ENCODE measurements at places on chromosomes 4 and X.
A peak's percentile ranks its signal among the peaks of the same experiment; 100 is the strongest.

GRCh38 chrX:149877636-149878035 lies 3.3 kb upstream of the MAGEA8 start:
- no peak for DNase-seq

GRCh38 chr4:122662701-122663100 lies 41.8 kb upstream of the IL21 start:
- DNase-seq = no peak

DNA sequence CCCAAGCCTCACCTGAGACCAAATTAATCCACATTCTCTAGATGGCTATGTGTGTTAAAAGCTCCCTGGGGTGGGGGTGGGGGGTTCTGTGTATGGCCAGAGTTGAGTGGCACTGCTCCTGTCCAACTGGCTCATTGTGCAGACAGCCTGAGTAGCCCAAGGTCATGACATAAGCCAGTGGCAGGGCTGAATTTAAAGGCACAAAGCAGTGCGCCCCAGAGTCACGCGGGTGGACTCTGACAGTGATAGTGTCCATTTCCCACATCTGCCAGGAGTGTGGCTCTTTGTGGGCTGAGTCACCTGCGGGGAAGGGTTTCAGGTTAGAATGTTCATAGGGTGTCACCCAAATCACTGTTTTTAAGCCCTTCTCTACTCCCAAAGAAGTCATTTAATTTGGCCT lies 45.4 kb downstream of the SCD5 start:
- DNase-seq = no peak

DNA sequence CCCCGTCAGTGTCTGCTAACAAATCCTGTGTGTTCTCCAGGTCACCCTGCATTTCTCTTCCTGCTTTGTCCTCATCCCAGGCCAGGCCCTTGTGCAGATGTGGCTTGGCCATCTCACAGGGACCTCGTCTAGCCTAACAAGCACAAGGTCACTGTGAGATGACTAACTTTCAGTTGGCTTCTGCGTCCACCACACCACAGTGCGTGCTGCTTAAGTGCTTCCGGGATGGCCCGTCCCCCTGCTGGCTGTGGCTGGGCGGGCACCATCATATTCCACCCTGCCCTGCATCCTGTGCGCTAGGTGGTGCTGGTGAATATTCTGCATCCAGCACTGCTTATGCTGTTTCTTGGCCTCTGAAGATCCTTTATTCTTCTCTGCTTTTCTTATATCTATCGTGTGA lies 33.8 kb downstream of the RBBP7 start:
- DNase-seq = no peak

- DNase-seq = no peak
These were observed 30.1 kb downstream of the PDHA2 start for GRCh38 chr4:95869961-95870500.

- DNase-seq = no peak
These were observed 3.9 kb upstream of the GLRB start for GRCh38 chr4:157072002-157072401.

DNA sequence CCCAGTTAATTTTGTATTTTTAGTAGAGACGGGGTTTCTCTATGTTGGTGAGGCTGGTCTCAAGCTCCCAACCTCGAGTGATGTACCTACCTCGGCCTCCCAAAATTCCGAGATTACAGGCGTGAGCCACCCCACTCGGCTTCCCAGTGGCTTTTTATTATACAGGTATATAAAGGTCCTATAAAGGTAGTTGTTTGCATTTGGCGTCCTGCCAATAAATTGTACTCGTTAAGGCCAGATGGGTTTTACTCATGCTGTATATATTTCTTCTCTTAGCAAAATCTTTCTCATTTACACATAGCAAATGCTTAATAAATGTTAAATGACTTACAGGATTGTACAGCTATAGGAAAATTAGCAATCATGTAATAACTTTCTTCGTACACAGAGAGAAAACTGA lies 6.9 kb downstream of the SHROOM3 start:
- DNase-seq = no peak

- DNase-seq = no peak
These were observed 69.6 kb upstream of the CXorf66 start for GRCh38 chrX:140034916-140035315.

DNA sequence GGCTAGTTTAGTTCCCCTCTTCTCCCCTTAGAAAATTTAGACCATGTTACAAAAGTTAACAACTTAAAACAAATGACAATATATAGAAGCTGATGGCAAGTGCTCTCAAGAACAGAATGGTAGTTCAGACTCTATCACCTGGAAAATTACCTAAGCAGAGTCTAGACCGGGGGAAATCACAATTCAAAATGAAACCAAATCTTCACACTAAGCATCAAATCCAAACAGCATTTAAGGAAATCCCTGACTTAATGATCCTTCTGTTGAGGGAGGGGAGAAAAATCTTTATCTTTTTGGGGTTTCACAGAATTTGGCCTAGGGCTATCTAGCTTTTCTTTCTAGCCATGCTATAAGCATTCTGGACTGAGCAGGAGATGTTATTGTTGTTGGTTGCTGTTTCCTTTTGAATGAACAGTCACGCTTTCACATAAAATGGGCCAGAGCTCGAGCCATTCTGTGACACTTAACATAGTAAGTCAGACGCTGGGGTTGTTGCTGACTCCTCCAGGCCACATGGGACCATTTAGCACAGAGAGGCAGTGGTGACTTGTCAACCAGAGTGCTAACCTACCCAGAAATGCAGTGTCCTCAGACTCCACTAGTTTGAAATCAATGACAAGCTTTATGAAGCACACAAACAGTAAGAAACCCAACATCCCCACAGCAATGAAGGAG lies 16.0 kb upstream of the LSM6 start:
- DNase-seq = peak; percentile 22
